ENCODE measurements at places on chromosomes 4 and X. TPM values are rescaled to one million over a fixed set of nuclear protein-coding genes. Genes with fewer than 3 reads are reported as not detected.

The SLC49A3 gene
- 32.9 TPM for total RNA-seq

The HTR2C gene
- not detected for total RNA-seq

The LNX1 gene
- 6.0 TPM for total RNA-seq

The SORBS2 gene
- total RNA-seq: 44.9 TPM

The CD40LG gene
- total RNA-seq: 1.6 TPM

The NUDT10 gene
- total RNA-seq: not detected

The PNMA5 gene
- total RNA-seq: not detected

GRCh38 chrX:130725519-130725918, 177.5 kb downstream of the ENOX2 start:
- H3K4me3 ChIP-seq: no peak overlapping the region
- H3K27me3 ChIP-seq: no peaks in the 10 kb centered on the region
- H3K36me3 ChIP-seq: no peaks in the 10 kb centered on the region
- H3K27ac ChIP-seq: no peak overlapping the region
- no peaks in the 10 kb centered on the region for H3K4me1 ChIP-seq

DNA sequence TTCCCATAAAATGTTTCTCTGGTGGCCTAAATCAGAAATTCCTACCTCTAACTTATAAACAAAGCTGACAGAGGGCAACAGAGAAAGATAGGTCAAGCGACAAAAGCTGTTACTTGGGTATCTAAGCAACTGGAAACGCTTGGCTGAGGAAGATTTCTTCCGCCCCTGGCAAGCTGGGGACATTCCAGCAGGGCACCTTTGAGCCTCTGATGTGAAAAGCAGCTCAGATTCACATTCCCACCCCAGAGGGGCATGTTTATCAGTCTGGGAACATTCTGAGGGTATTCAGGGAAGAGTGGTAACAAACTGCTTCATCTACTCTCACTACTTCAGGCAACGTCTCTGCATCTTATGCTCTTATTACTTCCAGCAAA, 3.5 kb upstream of the CDS1 start:
- H3K4me1 ChIP-seq: peaks cover 4% of the 10 kb centered on the region
- H3K27ac ChIP-seq: no peak overlapping the region
- DNase-seq: no peak
- H3K27me3 ChIP-seq: no peaks in the 10 kb centered on the region
- no peak overlapping the region for H3K4me3 ChIP-seq

DNA sequence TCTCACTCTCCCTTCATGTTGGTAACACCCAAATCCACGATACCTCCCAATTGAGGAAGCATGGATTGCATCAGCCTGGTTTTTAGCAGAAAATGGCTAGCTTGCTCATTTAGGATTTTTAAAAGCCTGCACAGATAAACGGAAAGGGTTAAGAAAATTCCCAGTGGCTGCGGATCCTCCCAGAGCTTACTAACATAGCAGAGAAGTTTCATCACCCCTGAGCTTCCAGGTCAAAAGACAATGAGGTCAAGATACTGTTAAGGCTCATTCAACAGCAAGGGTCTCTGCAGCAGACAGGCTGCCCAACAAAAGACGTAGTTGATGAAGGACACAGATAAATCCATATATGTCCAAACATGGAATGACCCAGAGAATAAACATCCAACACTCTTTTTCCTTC, 220.2 kb downstream of the ASMT start:
- no peak overlapping the region for H3K27ac ChIP-seq
- H3K36me3 ChIP-seq: no peaks in the 10 kb centered on the region
- H3K4me3 ChIP-seq: no peak overlapping the region
- no peaks in the 10 kb centered on the region for H3K27me3 ChIP-seq
- DNase-seq: no peak

DNA sequence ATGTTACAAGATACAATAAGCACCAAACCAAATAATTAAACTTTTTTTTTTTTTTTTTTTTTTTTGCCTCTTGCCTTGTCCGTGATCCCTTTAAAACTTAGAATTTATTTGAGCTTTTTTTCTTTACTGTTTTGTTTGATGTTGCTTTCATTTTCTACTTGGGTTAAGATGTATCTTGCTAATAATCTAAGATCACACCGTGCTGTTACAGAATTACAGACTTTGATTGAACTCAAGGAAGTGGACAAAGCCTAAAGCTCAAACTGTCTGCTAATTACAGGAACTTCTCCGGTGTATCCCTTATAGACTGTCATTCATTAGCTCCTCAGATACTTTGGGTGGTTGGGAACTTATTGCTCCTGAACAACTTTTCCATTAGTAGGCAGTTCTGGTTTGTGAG, 26.5 kb downstream of the STIM2 start:
- DNase-seq: no peak
- no peak overlapping the region for H3K27ac ChIP-seq
- no peaks in the 10 kb centered on the region for H3K36me3 ChIP-seq
- peaks cover 35% of the 10 kb centered on the region for H3K4me1 ChIP-seq
- H3K27me3 ChIP-seq: no peaks in the 10 kb centered on the region

DNA sequence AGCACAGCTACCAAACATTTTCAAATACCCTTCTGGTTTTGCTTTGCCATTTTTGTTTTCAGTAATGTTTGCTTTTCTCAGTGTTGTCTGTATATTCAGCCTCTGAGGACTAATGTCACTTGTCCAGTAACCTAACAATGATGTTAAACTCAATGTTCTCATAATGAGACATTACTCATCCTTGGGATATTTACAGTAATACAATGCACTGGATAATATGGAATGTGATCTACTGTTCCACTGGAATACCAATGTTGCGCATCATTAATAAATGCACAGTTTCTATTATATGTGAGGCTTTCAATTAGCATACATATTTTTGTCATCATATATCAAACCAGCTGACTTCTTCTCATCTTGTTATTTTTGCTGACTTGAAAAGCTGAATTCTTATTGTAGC, 259.1 kb downstream of the SH2D1A start:
- no peak overlapping the region for H3K4me3 ChIP-seq
- no peaks in the 10 kb centered on the region for H3K4me1 ChIP-seq
- H3K27me3 ChIP-seq: no peaks in the 10 kb centered on the region
- DNase-seq: no peak
- H3K27ac ChIP-seq: no peak overlapping the region
- H3K36me3 ChIP-seq: no peaks in the 10 kb centered on the region

GRCh38 chrX:17878028-17878670, 17.1 kb upstream of the RAI2 start:
- no peaks in the 10 kb centered on the region for H3K4me1 ChIP-seq
- H3K27ac ChIP-seq: no peak overlapping the region
- H3K36me3 ChIP-seq: no peaks in the 10 kb centered on the region
- H3K27me3 ChIP-seq: no peaks in the 10 kb centered on the region
- no peak overlapping the region for H3K4me3 ChIP-seq
- DNase-seq: no peak

DNA sequence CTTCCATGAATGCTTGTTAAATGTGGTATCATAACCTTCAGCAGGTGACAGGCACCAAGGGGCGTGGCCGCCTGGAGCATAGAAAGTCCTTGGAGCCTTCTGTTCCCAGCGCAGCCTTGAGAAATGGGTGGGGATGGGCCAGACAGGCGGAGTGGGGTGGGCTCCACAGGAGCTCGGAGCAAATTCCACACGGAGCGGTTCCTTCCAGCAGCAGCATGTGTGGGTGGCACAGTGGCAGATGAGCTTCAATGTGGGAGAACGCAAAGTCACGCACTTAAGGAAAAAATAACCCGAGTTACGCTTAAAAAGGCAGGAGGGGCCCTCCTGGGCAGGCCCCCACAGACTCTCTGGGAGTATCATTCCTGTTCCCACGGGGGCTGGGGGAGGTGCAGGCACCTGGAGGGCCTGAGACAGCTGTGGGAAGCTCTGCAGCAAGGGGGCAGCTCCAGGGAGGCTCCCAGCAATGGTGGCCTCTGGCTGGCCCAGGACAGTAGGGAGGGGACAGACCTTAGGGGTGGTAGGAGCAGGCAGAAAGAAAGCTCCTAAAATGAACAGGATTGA, 15.3 kb downstream of the TMEM271 start:
- H3K4me3 ChIP-seq: no peak overlapping the region
- H3K27ac ChIP-seq: no peak overlapping the region
- DNase-seq: no peak
- H3K27me3 ChIP-seq: no peaks in the 10 kb centered on the region
- H3K4me1 ChIP-seq: no peaks in the 10 kb centered on the region

DNA sequence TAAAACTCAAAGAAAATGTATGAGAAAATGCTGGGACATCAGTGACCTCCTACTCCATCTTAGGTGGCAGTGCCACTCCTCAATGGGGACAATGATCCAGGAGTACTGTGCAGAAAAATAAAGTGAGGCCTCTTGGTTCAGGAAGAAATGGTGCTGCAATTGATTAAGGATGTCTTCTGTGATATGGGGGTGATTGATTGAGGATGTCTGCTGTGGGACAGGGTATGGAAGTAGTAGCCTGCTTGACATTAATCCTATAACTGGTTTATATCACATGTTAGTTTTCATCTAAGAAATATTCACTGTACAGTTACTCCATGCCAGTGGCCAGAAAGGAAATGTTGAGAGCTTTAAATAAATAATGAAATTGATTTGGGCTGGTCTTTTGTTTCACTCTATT, 20.5 kb downstream of the OTOP1 start:
- H3K27me3 ChIP-seq: peaks cover 13% of the 10 kb centered on the region
- no peak overlapping the region for H3K27ac ChIP-seq
- no peaks in the 10 kb centered on the region for H3K4me1 ChIP-seq
- no peaks in the 10 kb centered on the region for H3K36me3 ChIP-seq
- DNase-seq: no peak

DNA sequence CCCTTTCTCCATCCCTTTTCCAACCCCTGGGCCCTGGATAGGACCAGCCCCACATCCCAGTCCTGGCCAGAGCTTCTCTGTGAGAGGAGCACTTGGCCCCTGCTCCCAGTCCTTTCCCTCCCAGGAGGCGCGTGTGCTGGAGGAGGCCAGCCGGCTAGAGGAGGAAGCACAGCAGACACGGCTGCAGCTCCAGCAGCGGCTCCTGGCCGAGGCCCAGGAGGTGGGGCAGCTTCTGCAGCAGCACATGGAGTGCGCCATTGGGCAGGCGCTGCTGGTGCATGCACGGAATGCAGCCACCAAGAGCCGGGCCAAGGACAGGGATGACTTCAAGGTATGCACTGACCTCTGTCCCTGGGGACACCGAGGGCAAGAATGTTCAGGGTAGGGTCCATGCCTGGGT, 87.5 kb downstream of the EVC start:
- no peaks in the 10 kb centered on the region for H3K4me1 ChIP-seq
- H3K36me3 ChIP-seq: peaks cover 38% of the 10 kb centered on the region
- no peak overlapping the region for H3K27ac ChIP-seq
- no peaks in the 10 kb centered on the region for H3K27me3 ChIP-seq

- H3K27ac ChIP-seq: no peak overlapping the region
- H3K4me1 ChIP-seq: no peaks in the 10 kb centered on the region
- peak; percentile 37 for DNase-seq
- no peak overlapping the region for H3K4me3 ChIP-seq
- H3K27me3 ChIP-seq: no peaks in the 10 kb centered on the region
Observed at GRCh38 chr4:7412554-7412912, 22.2 kb downstream of the PSAPL1 start.

- H3K27ac ChIP-seq: no peak overlapping the region
- no peaks in the 10 kb centered on the region for H3K36me3 ChIP-seq
- no peaks in the 10 kb centered on the region for H3K4me1 ChIP-seq
- H3K27me3 ChIP-seq: no peaks in the 10 kb centered on the region
- no peak overlapping the region for H3K4me3 ChIP-seq
- no peak for DNase-seq
Observed at GRCh38 chr4:21802406-21802805, 146.2 kb downstream of the KCNIP4 start.

DNA sequence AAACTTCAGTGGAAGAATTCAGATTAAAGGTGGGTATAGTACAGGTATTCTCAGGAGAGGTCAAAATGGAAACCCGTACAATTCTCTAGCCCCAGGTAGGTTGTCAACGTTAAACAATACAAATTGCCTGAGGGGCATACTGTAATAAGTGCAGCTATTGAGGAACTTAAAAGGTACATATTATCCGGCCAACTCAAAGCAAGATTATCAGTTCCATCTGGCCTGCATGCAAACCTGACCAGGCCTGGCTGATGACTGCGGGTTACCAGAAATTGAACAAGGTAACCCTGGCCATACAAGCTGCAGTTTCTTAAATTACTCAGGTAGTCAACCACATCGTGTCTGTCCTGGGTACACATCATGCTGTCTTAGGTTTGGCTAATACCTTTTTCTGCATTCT, 12.3 kb upstream of the ZNF630 start:
- H3K4me3 ChIP-seq: no peak overlapping the region
- DNase-seq: no peak
- H3K27me3 ChIP-seq: no peaks in the 10 kb centered on the region
- H3K4me1 ChIP-seq: no peaks in the 10 kb centered on the region
- H3K27ac ChIP-seq: no peak overlapping the region

- no peaks in the 10 kb centered on the region for H3K27me3 ChIP-seq
- no peaks in the 10 kb centered on the region for H3K4me1 ChIP-seq
- peak overlapping the region; percentile 66 for H3K27ac ChIP-seq
- no peaks in the 10 kb centered on the region for H3K36me3 ChIP-seq
- H3K4me3 ChIP-seq: peak overlapping the region; percentile 63
Observed at GRCh38 chrX:150897421-150898320, 797 bp downstream of the CD99L2 start.

DNA sequence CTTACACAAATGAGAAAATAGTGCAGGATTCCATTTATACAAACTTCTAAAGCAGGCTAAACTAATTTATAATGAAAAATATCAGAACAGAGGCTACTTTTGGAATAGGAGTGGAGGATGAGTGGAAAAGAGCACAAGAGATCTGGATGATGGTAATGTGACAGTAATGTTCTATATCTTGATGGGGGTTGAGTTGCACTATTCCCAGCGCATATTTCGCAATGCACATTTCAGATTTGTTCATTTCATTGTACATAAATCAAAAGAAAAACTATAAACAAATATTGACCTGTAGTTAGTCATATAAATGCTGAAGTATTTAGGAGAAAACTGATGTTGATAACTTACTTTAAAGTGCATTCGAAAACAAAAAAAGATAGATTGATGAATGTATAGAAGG, 177.0 kb upstream of the MAOA start:
- H3K27me3 ChIP-seq: no peaks in the 10 kb centered on the region
- no peak overlapping the region for H3K27ac ChIP-seq
- no peaks in the 10 kb centered on the region for H3K36me3 ChIP-seq
- H3K4me1 ChIP-seq: no peaks in the 10 kb centered on the region
- no peak overlapping the region for H3K4me3 ChIP-seq

DNA sequence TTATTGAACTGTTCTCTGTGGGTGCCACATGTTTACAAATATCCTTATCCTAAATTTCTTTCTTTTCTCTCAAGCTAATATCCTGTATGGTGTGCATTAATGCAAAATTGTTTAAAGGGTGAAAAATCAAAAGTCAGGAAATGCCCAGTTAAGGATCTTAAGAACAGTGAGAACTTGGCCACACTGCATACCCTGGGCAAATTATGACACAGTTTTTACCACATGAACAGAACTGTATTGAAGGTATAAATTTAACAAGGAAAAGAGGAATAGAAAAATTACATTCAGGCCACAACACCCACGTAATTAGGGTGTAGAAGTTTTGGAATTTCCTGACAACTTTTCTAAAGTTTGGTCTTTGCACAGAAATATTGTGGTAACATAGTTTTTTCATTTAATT, 94.4 kb upstream of the HCCS start:
- no peak for DNase-seq
- no peaks in the 10 kb centered on the region for H3K4me1 ChIP-seq
- H3K27me3 ChIP-seq: no peaks in the 10 kb centered on the region
- no peak overlapping the region for H3K4me3 ChIP-seq
- H3K36me3 ChIP-seq: no peaks in the 10 kb centered on the region
- no peak overlapping the region for H3K27ac ChIP-seq
